ENCODE measurements at places on chromosomes 4 and X.
A peak's percentile ranks its signal among the peaks of the same experiment; 100 is the strongest.

GRCh38 chrX:15435836-15436619 is 51.8 kb upstream of the VEGFD start:
- no peak for DNase-seq

DNA sequence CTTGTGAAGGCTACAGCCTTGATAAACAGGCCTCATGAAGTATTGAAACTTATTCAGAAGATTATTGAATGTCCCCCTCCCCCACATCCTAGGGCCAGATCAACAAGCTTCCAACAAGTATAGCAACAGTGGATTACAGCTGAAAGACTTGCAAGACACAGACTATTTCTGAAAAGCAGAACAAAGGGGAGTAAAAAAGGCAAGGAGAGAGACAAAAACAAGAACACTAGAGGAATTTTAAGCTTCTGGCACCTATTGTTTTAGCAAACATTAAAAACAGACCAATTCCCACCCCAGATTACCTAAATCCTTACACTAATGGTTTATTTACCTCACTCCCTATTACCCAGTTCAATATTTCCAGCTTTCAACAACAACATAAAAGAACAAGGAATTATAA is 446.3 kb upstream of the FSTL5 start:
- no peak for DNase-seq

DNA sequence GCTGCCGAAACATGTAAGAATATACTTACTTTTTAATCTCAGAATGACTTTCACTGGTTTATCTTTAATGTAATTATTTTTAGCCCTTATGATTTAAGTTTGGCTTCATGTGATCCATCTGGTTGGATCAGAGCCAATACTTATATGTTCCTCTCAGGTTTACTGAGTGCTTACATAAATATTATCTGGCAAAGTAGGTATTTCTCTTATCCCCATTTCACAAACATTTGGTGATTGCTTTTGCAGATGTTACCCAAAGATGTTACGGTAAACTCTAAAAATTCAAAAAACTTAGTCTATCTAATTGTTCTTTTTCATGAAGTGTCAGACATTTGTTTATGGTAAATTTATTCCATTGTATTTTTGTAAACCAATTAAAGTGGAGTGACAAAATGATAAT is 115.0 kb upstream of the TLL1 start:
- no peak for DNase-seq

DNA sequence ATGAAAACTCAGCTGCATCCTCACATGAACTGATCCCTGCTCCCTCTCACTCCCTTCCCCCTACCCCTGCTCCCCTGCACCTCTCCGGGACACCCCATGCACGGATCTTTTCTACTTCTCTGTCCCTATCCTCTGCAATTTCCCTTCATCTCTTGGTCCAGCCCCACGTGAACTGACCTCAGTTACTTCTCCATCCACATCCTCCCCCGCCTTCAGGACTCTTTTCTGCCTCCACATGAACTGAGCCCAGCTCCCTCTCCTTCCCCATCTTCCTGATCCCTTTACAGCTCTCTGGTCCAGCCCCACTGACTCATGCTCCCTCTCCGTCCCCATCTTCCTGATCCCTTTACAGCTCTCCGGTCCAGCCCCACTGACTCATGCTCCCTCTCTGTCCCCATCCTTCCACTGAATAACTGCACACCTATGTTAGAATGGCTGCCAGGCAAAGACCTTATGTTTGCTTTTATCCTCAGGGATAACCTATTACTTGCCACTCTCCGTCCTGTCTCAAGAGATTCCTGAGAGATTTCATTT is 5.6 kb downstream of the CETN2 start:
- no peak for DNase-seq

DNA sequence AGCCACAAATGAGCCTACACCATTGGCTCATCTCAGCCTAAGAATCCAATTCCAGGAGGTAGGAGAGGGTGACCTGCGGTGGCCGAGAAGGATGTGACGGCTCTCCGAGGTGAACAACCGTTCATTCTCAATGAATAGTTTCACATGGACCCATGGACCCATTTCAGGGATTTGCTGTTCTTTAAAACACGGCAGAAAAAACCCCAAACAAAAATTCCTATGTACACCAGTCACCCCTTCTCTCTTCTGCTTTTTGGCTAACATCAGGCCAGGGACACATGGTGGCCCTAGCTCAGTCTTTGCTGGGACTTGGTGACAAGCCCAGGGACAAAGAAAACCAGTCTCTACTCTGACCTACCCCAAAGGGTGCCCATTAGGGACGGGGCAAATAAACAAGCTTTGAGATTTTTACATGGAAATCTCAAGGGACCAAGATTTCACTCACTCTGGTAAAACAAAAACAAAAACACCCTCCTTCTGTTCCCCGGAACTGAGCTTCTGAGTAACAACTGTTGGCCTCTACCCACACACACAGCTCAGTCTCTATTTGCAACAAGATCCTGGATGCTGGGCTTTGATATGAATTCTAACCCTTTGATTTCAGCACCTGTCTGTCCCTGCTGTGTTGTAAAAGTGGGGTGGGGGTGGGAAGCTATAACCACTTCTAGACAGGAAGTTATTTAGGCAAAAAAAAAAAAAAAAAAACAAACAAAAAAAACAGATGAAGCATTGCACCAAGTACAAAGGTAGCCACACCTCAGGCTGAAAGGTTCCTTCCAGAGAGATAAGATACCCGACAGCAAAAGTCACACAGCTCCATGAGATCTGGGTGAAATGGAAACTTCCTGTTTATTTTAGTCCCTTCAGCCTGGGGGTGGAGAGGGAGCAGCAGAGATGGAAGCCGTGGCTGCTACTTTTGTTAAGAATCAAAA is 49.0 kb downstream of the DDX3X start:
- DNase-seq, result no peak

DNA sequence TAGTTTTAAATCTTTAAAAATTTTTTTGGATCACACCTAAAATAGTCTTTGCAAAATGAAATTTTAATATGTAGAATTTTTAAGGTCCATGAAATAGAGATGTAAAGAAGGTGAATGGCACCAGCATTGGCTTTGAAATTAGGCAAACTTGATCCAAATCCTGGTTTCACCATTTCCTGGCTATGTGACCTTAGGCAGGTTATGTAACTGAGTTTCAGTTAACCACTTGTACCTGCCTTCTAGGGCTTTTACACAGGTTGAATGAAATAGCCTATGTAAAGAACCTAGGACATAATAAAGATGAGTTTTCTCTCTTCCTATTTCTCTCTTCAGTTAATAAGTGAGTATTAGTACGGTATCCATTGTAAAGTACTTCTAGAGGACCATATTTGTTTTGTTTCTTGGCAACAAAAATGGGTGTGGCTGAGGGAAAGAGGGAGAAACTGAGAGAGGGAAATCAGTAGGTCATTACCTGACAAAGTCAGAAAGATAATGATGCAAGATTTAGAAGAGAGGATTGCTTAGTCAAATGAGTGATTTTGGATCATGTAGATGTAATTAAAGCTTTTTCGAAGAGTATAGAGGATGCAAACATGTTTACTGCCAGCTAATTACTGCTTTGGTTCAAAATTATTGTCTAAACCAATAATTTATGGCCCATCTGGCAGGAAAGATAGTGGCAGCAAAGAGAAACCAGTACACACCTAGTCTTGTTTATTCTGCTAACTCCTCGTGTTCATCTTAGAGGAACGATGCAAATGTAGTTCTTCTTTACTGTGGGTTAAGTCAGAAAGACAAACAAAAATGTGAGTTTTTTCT is 81.9 kb downstream of the PDLIM5 start:
- DNase-seq, result peak; percentile 65

GRCh38 chr4:119725011-119725410 is 96.4 kb upstream of the PDE5A start:
- no peak for DNase-seq

DNA sequence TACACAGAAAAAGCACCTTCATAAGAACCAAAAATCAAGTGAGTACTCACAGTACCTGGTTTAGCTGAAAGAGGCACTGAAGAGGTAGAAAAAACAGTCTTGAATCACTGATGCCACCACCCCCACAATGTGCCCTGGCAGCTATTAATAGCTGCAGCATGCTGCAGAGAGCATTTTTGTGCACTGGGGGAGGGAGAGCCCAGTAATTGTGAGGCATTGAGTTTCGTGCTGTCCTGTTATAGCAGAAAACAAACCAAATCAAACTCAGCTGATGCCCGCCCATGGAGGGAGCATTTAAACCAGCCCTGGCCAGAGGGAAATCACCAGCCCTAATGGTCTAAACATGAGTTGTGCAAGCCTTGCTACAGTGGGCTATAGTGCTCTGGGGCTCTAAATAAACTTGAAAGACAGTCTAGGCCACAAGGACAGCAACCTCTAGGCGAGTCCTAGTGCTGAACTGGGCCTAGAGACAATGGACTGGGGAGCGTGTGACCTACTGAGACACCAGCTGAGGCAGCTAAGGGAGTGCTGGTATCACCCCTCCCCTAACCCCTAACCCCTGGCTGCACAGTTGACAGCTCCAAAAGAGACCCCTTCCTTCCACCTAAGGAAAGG is 106.3 kb upstream of the TMLHE start:
- DNase-seq, result no peak

- no peak for DNase-seq
These were observed 179.6 kb downstream of the SLC4A4 start for GRCh38 chr4:71518283-71518989.

GRCh38 chrX:66012094-66012534 is 27.8 kb downstream of the VSIG4 start:
- no peak for DNase-seq

GRCh38 chrX:149950681-149951080 is 12.4 kb upstream of the EOLA2 start:
- no peak for DNase-seq

GRCh38 chr4:75790024-75790423 is 65.6 kb downstream of the USO1 start:
- no peak for DNase-seq

- no peak for DNase-seq
These were observed 1.4 kb downstream of the ADGRA3 start for GRCh38 chr4:22514481-22514880.

DNA sequence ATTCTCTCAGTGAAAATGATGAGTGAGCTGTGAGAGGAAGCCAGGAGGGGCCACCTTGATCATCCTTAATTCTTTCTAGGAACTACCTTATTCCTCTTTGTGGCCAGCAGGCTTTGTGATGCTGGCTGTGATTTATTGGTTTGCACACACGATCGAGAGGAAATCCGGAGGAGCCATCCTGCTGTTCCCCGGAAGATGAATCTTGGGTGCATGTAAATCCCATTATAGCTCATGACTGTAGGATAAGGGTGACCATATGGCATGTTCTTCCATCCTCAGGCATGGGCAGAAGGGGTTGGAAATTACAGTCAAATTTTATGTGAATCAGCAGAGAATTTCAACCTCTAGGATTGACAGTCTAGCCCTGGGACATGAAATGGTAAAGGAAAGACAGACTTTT is 254.5 kb downstream of the UNC5C start:
- no peak for DNase-seq

GRCh38 chr4:76564123-76564915 is 129.3 kb downstream of the SHROOM3 start:
- no peak for DNase-seq

DNA sequence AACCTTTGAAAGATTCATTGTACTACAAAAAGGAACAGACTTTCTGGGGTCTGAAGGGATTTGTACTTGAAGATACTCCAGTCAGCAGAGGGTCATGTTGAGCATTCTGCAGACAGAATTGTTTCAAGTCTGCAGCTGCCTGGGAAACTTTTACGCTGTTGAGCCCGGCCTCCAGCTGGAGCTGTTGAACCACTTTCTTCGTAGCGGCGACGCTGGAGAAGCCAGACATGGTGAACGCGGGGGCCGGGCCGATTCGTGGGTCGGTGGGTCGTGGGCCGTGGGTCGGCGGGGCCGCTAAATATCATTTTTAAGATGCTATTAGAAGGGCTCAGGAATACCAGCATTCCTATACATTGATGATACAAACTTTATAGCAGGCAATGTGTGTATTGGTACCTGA is 12.0 kb upstream of the RTL9 start:
- DNase-seq, result no peak

DNA sequence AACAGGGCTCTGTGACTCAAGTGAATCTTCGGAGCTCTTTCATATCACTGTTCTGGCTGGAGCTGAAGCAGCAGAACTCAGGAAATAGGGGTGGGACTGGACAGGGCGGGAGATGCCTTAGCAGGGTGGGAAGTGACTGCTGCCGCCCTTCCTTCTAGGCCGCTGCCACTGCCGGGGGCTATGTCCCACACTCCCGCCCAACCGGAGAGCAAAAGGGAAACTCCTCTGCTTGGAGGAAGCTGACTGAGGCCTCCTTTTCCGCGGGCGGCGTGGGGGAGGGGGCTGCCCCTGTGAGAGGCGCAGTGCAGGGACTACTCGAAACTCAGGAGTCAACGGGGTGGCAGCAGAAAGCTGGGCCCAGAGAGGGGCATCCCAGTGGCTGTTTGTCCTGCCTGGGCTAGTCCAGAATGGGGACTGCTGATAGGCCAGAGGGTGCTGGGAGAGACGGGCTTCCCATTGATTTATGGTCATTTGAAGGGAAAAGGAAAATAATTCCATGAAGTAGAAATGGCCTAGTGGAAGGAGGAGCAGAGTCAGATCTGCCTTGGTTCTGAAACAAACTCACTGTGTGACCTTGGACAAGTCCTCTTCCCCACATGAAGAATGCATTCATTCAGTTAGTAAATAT is 36.9 kb downstream of the STARD8 start:
- no peak for DNase-seq

GRCh38 chr4:112213091-112213490 is 18.5 kb upstream of the AP1AR start:
- DNase-seq, result no peak

GRCh38 chr4:34644579-34645115 is 1599.7 kb downstream of the ARAP2 start:
- no peak for DNase-seq

DNA sequence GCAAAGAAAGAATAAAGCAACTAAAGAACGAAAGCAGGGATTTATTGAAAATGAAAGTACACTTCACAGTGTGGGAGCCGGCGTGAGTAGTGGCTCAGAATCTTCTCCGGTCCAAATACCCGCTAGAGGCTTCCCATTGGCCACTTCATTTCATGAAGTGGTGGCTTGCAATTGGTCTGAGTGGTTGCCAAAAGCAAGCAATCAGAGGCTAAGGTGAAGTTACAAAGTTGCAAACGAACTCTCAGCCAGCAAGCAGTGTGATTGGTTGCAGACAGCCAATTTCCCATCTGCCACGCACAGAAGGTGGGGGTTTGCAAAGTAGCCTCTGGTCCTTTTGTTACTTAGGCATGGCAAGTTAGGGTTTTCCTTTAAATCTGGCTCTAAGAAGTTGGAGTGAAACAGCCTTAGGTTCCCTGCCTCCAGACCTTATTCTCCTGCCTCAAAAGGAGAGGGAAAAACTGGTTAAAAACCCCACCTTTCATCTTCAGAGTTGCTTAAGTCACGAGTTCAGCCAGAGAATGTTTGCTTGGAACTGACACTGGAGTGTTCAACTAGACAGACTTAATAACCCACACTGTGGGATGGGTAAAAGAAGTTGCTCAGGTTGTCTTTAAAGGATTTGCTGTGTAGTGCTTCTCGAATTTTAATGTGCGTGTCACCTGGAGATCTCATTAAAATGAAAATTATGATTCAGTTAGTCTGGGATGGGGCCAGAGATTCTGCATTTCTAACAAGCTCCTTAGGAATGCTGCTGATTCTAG is 6.9 kb upstream of the CLOCK start:
- no peak for DNase-seq

DNA sequence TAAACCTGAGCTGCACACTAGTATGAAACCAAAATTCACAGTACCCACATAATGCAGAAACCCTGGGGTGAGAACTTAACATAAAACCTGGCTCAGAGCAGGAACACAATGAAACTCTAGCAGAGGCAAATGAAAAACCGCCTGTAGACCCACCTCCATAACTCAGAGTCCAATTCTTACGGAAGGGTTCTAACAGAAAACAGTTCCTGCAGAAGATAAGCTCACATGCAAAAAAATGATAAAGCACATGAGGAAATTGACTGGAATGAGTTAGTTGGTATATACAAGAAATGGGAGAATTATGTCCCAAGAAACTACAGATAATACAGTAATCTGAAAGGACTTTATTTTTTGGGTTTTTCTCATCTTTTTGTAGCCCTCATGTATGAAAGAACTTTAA is 14.7 kb downstream of the RTL9 start:
- DNase-seq, result no peak

All from NCI-H748 treated with DMSO at 0.1 percent for 48 hours (cell line).